Stimulated activated CD4-positive, alpha-beta T cell treated with anti-CD3 and anti-CD28 coated beads, Interleukin-4, amount 100 ng/mL, for 48 hours (primary cell): ENCODE measurements at places on chromosomes 5 and 9.

- DNase-seq = no peak
Observed at GRCh38 chr9:119027901-119028699, 341.1 kb downstream of the BRINP1 start.

GRCh38 chr5:109485030-109485429 lies 75.3 kb upstream of the PJA2 start:
- no peak for DNase-seq

DNA sequence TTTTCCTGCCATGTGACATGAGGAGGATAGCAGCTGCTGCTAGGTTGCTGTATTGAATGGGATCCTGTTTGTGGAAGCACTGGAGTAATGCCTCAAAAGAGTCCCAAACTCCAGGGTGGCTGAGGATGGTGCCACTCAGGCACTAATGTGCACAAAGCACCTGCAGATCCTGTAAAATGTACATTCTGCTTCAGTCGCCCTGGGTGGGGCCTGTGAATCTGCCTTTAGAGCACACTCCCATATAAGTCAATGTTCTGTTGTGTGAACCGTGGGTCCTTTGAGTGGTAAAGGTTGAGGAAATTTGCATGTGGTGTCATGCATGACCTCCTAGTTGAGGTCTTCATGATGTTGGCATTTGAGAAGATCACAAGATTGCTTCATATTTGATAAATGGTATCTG lies 31.6 kb upstream of the ANKRD18A start:
- DNase-seq = no peak

- no peak for DNase-seq
Observed at GRCh38 chr5:10681731-10682679, 79.0 kb downstream of the DAP start.

GRCh38 chr5:31273631-31274378 lies 80.3 kb downstream of the CDH6 start:
- no peak for DNase-seq

DNA sequence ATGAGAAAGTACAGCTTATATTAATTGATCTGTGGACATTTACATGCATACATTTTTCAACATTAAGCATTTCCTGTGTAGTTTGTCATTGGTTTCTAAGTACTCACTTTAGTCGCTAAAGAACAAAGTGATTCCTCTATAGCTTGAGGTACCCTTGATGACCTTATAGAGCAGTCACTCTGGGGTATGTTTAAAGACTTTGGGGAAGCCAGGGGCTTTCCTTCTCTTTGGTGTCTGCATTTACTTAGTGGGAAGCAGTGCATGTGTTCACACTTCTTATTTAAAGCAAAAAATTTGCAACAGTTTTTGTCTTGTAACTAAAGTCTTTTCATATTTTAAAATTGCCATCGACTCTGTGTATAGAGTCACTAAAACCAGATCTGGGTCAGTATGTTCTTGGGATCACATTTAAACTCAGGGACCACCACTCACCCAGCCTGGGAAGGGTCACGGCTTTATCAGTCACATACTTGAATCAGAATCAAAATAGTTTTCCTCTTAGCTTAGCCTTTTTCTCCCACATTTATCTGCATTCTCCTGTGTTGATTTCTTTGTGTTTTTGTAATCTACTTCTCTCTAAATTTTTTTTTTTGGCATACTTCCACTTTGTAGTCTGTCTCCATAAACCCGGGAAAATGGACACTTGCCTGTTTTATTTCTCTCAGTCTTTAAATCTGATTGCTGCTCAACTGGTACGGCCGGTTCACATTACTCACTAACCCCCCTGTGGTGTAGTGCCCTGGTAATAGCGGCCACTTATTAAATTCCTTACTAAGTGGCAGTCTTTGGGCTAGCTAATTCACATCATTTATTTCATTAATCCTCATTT lies 143.9 kb upstream of the FBN2 start:
- no peak for DNase-seq

DNA sequence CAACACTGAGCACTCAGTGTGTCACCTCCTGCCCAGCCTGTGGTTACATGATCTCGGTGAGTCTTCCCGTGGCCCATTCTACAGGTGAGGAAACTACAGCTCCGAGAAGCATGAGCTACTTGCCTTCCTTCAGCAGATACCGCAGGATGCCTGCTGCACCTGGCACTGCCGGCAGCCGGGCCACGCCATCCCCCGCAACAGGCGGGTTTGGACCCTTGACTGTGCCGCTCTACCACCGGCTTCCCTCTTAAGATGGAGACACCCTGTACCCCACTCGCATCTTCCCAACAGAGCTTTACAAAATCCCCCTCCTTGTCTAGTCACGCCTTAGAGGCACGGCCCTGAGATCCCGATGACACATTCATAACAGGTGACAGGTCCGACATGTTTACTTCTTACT lies 74.9 kb upstream of the OTULINL start:
- no peak for DNase-seq

DNA sequence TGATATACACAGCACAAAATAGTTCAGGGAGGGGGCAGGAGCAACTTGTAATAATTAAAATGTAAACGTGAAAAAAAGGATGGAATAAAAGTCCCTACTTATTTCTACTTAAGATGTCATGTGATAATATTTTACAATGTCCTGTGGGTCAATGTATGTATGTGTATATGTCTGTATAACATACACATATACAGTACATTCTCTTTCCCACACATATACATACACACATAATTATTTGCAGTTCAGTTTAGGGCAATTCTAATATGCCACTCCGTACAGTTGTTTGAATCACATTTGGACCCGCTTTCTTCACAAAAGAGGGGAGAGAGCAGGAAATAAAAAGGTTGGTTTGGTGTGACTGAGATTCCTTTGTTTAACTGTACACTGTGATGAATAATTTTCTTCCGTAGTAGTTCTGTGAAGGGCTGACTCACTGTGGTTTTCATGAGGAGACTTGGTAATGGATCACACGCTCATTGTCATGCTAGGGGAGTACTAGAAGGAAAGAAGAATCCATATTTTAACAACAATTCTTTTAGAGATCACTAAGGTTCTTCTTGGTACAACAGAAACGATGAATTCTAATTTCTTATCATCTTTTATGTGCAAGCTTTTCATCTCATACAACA lies 26.2 kb upstream of the ACOT12 start:
- DNase-seq = no peak

DNA sequence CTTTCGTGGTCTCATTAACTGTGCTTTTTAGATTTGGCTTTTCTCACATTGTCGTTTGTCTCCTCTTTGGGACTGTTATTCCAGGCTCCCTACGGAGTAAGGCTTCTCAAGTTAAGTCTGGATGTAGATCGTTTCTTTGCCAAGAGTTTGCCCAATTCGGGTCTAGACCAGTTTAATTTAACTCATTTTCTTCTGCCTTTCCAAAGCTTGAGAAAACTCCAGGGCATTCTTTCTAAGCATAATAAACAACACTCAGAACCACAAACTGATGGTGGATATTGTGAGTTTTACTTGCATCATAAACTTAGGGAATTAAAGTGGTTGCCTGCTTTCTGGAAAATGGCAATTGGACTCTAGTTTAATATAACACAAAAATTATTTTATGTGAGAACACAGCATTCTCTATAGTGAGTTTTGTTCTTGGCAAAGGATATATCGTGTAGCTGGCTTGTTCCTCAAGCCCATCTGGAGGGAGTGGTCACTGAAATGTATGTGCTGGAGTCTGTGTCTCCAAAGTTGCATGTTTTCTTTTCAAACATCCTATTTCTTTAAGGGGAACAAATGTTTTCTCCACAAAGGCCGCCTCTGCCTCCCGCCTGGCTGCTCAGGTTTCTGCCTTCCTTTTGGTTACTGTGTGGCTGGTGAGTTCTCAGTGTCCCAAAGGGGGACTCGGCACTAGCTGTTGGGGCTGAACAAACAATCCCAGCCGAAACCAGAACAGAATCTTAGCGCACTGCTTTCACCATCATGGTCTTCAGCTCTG lies 211.3 kb upstream of the FBN2 start:
- no peak for DNase-seq

- DNase-seq = no peak
Observed at GRCh38 chr9:99303177-99303576, 81.1 kb downstream of the SEC61B start.

DNA sequence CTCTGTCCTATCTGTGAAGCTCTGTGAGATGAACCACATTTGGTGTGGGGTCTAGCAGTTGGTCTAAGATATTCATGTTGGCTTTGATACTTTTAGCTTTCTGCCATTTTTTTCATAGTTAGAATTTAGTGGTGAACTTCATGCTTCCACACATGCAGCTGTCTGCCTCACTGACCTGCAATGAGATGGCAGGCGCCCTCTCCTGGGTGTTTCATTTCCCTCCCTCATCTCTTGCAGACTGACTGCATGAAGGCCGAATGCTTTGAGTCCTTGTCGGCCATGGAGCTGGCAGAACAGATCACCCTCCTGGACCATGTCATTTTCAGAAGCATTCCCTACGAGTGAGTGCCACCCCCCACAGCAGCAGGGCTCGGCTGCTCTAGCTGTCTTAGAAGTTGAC lies 26.1 kb upstream of the CKMT2 start:
- DNase-seq = no peak

DNA sequence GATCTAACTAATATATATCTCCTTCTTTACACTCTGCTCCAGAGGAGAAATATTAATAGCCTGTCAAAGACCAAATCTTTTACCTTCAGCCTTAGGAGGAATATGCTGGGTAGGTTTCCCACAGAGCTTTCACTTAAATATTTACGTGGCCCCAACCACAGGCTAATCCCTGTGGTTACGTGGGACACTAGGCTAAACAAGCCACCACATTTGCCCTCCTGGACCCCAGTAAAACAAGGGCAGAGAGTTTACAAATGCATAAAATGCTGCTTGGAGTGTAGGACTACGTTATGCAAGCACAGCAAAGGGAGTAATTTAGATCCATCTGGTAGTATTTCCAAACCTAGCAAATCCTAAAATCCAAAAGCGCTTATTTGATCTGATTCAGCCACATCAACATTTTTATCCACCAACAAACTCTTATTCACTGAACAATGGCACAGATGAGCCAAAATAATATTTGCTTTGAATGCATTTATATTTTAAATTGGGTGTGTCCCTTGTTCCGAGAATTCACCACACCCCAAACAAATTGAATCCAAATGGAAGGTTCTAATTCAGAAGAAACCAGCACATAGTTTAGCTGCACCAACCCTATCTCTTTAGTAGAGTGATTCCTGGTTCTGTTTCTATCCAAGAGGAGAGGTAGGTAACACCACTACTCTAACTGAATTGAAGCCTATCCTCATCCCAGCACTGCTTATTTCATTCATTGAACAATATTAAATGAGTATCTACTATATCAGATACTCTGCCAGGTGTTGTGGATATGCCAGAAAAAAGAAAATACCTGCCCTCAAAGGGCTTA lies 179.0 kb downstream of the TSSK1B start:
- no peak for DNase-seq

- DNase-seq = no peak
Observed at GRCh38 chr5:138719811-138720210, 33.4 kb upstream of the CTNNA1 start.

DNA sequence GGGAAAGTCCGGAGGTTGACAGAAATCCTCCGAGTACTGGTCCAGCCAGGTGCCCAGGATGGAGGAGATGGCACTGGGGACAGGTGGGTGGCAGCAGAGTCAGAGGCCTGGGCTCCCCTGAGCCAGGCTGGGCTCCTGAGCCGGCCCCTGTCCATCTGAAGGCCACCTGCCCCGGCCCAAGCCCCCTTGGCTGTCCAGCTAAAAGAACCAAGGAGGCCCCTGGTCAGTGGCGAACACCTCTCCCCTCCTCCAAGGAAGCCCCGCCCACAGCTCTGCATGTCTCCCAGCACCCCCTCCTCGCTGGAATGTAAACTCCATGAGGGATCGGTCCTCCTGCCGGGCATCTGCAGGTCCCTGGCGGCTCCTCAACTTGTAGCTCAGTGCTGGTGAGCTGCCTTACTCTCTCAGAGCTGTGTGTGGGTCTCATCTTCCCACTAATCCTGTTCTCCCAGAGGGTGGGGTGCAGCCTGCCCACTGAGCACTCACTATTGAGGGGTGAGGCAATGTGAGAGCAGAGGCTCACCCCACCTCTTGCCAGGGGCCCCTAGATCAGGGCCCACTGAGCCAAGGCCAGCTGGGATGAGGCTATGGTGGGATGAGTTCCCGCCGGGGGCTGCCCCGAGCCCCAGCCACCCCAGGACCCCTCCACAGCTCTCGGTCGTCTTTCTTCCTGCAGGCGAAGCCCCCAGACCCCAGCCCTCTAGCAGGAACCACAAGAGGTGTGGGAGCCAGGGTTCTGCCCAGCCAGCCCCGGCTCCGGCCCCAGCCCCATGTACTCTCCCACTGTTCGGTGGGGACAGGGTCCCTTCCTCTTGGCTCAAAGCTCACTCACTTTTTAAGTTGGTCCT lies 12.0 kb downstream of the RALGDS start:
- DNase-seq = no peak

GRCh38 chr5:82570-82969 lies 9.4 kb upstream of the PLEKHG4B start:
- DNase-seq = no peak

GRCh38 chr9:134469041-134469875 lies 143.0 kb downstream of the RXRA start:
- DNase-seq = no peak

DNA sequence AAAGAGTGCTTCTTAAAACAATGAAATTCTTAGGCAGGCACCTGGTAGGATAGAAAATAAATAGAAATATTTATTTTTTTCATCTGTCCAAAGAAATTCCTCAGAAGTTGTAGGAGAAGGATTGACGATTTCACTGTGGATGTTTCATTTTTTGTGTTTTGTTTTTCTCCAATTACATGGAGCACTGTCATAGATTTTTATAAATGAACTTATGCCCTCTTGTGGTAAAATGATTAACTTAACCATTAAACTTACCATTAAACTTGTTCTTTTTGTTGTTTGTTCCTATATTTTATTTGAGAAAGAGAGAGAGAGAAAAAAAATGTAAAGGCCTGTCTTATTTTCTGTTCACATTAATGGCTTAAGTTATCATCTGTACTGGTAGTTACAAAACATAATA lies 339.2 kb downstream of the PRR16 start:
- DNase-seq = no peak

DNA sequence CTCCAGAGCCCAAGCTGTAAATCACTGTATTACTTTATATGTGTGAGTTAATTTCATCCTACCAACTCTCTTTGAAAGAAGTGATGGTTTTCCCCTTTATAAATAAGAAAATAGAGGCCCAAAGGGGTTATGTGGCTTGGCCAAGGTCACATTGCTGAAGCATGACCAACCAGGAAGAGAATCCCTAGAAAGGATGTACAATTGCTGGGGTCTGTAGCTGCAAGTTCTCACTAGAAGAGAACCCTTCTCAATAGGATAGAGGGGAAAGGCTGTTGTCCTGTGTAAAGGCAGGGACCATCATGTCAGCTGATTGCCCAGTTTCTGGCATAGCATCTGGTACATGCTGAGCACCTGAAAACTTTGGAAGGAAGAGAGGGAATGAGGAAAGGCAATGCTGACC lies 39.0 kb upstream of the FAT2 start:
- DNase-seq = no peak

DNA sequence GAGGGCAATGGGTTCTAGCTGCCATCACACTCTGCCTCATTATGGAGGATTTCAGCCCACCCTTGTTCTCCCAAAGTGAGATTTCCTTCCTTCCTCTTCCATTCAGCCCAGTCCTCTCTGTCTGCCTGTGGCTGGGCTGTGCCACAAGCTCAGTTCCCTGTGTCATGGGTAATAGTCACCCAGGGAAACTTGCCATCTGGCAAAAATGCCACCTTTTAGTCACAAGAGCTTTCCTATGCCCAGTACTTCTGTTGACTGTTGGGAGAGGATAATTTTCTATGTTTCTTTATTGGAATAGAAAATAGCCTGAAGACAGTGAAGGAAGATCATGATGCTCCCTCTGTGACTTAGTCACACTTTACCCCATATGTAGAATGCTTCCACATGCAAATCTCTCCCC lies 71.4 kb downstream of the TLR4 start:
- no peak for DNase-seq
